ENCODE measurements at places on chromosomes 5 and 9. TPM values are rescaled to one million over a fixed set of nuclear protein-coding genes. Genes with fewer than 3 reads are reported as not detected.

Gene VCP
- 200 TPM for total RNA-seq

Gene CACNA1B
- total RNA-seq = not detected

Gene PCSK5
- 37.3 TPM for total RNA-seq

Gene TAF11L7
- not detected for total RNA-seq

Gene WDR31
- total RNA-seq = 2.6 TPM

Gene ANXA2R
- 2.6 TPM for total RNA-seq

Gene BTNL3
- total RNA-seq = not detected

Gene SPATA9
- total RNA-seq = 0.27 TPM

Gene LRRC26
- not detected for total RNA-seq

Gene FYB1
- total RNA-seq = 7.9 TPM

DNA sequence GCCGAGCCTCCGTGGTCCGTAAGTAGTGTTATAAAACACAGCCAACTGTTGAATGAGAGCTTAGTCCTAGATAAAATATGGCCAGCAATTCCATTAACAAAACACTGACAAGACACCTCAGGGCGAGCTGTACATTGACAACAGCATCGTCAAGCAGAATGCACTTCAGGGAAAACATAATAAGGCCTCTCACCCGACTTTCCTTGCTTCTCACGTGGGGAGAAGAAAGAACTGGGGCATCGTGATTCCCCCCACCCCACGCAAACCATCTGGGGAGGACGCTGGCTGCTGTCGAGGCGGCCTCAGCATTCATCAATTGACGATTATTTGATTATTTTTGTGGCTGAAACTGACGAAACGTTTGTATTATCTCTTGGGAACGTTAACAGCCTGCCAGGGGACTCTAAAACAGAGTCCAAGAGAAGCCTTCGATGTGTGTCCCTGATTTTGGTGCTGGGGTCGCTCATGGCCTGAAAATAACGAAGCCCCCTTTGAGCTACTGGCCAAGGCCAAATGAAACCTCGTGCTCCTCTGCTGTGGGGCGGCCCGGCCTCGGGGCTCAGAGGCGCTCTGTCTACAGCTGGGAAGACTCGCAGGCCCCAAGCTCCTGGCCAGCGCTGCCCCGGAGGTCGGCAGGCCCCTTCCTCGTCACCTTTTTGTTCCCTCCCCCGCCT is 464 bp downstream of the GDF9 start:
- peak; percentile 61 for ATAC-seq

DNA sequence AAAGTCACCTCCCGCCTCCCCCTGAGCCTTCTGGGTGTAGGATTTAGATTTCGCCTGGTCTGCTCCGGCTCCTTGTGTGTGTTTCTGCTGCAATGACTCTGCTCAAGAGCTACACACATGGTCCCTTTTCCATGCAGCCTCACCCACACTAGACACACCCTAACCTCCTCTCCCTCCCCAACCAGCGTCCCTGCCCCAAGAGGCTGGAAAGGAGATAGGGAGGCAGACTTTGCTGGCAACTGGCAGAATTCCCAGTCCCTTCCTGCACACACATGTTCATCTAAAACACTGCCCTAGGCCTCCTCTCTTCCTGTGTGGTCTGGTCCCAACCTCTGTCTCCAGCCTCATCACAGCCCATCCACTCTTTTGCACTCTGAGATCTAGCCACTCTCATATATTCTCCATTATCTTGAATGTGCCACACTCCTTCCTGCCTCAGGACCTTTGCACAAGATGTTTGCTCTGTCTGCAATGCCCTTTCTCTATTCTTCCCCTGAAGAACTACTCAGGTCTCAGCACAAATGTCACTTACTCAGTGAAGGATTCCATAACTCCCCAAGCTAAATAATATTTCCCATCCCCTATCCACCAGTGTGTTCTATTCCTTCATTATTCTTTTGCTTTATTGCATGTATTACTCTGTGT is 253.8 kb downstream of the CDK5RAP2 start:
- ATAC-seq = no peak

GRCh38 chr5:12876541-12877298 is 972.5 kb upstream of the CTNND2 start:
- ATAC-seq = peak; percentile 13

- ATAC-seq = peak; percentile 50
Measured at GRCh38 chr5:33824516-33825195, 67.1 kb downstream of the ADAMTS12 start.

DNA sequence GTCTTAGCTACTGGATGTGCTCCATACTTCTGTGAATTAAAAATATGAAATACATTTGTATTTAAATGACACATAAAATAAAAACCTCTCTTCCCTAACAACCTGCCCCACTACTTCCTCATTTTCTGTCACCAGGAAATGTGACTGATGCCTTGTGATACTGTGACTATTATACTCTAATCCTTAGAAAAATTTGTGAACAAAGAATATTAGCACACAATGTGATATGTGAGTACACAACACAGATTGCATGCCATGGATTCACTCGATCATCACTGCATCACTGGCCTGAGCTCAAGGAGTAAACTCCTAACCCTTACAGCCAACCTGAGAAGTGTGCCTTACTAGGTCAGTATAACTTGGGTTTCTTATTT is 281.0 kb downstream of the EFNA5 start:
- no peak for ATAC-seq

DNA sequence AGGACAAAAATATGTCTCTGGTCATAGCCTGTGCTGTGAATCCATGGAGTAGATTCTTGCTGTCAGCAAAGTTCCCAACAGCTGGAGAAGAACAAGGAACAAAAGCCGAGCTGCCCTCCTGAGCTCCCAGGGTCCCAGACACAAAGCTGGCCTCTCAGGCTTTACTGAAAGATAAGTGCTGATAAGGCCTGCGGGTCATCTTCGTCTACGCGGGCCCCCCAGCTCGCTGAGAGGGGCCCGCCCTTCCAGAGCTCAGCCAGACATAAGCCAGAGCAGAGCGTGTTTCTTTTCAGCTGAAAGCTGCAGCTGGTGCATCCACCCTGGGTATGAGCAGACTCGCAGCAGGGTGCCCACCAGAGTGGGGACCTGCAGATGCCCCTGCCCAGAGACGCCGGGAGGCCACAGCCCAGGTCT is 84.7 kb downstream of the HSD17B3 start:
- no peak for ATAC-seq

GRCh38 chr9:95343725-95344287 is 26.3 kb upstream of the FANCC start:
- ATAC-seq = no peak

- ATAC-seq = no peak
Measured at GRCh38 chr9:6590772-6591384, 54.7 kb downstream of the GLDC start.

DNA sequence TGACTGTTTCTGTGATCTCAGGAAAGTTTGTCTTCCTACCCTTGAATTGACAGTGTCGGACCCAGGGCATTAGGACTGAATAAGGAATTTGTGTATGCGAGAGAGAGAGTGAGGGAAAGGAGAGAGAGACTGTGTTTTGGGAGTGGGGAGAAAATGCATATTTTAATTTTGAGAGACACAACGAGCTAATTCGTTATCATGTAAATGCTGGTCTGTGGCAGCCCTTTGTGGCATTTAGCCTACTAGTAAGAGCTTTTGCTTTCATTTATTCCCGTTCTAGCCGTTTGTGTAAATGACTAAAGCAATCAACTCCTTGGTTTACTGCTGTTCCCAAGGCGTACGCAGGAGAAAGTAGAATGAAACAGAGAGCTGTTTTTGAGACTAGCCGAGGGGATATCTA is 79.8 kb upstream of the MAMDC2 start:
- no peak for ATAC-seq

- peak; percentile 17 for ATAC-seq
Measured at GRCh38 chr9:135701067-135701958, 672 bp upstream of the KCNT1 start.

GRCh38 chr9:13608451-13608850 is 329.0 kb upstream of the MPDZ start:
- no peak for ATAC-seq

GRCh38 chr5:10630126-10630525 is 66.3 kb downstream of the ANKRD33B start:
- ATAC-seq = no peak

- ATAC-seq = peak; percentile 77
Measured at GRCh38 chr9:2570615-2571479, 50.7 kb upstream of the VLDLR start.

GRCh38 chr9:123457583-123457982 is 101.6 kb downstream of the CRB2 start:
- no peak for ATAC-seq

DNA sequence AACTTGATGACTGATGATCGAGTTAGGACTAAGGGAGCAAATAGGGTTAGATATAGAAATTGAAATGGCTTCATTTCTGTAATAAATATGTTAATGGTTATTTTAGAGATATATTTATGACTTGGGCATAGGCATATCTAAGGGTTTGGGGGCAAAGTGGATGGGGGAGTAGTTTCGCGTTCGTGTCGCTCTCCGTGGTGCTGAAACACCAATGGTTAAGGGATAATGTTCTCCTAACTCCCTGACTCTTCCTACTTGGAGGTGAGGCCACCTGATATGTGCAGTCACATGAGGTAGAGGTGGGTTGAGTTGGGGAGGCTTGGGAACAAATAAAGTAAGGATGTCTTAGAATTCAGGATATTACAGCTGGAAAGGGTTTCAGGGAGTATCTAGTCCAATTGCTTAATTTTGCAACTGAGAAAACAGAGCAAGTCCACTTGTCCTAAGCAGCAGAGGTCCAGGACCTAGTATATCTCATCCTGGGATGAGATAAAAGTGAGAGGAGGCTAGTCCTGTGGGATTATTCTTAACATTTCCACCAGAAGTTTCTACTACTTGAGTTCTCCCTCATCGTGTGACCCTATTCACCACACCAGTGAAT is 44.0 kb upstream of the MAP1B start:
- ATAC-seq = no peak

DNA sequence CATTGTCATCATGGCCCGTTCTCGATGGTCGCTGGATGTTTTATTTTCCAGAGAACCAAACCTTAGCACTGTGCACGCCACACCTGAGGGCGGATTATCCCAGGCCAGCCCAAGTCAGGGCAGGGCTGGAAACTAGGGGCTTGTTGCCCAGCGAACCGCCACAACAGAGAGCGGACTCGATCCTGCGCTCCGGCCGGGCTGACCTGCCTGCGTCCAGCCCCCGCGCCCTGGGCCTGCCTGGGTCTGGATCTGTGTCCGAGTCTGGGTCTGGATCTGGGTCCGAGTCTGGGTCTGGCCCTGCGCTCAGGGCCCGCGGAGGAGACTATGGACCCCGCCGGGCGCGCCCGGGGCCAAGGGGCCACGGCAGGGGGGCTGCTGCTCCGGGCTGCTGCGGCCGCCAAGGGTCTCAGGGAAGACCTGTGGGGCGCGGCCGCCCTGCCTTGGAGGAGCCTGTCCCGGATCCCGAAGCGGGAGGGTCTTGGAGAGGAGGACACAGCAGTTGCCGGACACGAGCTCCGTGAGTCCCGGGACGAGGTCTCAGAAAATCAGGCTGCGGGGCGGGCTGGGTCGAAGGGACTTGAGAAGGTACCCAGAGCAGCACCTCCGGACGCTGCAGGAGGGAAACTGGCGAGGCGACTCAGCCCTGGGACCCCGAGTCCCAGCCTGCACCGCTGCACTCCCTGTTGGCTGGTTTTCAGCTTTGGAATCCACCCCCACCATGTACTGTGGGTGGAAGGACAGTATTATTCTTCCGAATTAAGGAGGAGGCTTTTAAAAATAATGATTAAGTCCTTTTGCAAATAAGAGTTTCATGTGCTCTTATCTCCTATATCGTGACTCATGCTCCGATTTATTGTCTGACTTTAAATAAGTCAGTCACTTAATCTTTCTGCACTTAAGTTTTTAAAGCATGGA is at the start of gene ANKDD1B:
Gene ANKDD1B, plus strand, starts transcription at position 143 of the 915 bp plus-strand sequence. Its CDS starts 182 bp downstream, at position 325.
- peak; percentile 39 for ATAC-seq

GRCh38 chr5:62794456-62794855 is 215.8 kb downstream of the LRRC70 start:
- ATAC-seq = no peak

- ATAC-seq = no peak
Measured at GRCh38 chr5:82151662-82152061, 126.5 kb downstream of the RPS23 start.

GRCh38 chr9:133876836-133877235 is 115.3 kb downstream of the VAV2 start:
- no peak for ATAC-seq

DNA sequence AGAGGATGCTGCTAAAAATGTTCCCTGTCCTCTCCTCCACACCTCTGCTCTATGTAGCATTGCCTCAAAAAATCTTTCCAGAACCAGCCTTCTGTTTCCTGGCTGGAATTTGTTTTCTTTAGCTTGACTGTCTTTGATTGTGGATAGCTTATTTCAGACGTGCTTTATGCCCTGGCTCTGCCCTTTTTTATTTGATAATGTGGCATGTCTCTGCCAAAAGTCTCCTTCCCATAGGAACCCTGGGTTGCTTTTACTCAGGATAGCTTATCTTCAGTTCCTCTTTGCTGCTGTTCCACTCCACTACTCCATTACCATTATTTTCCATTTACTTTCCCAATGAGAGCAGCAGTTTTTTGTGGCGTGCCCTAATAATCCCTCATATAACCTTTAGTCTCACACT is 885 bp upstream of the TMEM252 start:
- no peak for ATAC-seq

- ATAC-seq = no peak
Measured at GRCh38 chr5:157487358-157487757, 27.3 kb downstream of the NIPAL4 start.

- peak; percentile 41 for ATAC-seq
Measured at GRCh38 chr9:38032266-38033110, 36.5 kb downstream of the SHB start.

- no peak for ATAC-seq
Measured at GRCh38 chr5:181044093-181044599, 4.1 kb downstream of the BTNL9 start.

DNA sequence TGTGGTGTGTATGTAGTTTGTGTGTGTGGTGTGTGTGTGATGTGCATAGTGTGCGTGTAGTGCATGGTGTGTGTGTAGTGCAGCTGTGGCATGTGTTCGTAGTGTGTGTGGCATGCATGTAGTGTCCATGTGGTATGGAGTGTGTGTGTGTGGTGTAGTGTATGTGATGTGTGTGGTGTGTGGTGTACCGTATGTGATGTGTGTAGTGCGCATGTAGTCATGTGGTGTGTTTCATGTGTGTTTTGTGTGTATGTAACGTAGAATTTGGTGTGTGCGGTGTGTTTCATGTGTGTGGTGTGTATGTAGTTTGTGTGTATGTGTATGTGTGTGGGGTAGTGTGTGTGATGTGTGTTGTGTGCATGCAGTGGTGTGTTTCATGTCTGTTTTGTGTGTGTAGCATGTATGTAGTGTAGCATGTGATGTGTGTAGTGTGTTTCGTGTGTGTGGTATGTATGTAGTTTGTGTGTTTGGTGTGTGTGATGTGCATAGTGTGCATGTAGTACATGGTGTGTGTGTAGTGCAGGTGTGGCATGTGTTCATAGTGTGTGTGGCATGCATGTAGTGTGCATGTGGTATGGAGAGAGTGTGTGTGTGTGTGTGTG is 40.7 kb downstream of the SYK start:
- no peak for ATAC-seq

DNA sequence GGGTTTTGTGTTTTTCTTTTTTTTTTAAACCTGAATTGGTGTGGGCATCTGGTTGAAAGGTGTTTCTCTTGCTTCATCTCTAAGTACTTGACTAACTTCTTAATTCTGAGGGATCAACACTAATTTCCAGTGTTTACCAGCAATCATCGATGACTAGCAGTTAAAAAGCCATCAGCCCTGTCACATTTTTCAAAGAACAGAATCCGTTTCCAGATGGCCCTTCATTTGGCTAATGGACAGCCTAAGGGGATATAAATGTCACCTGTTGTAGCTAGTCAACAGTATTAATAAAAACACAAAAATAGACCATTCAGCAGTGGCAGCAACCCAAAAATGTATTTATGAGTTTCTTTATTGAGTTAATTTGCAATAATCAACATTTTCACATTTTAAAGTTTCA is 1076.5 kb downstream of the MAT2B start:
- no peak for ATAC-seq

- peak; percentile 89 for ATAC-seq
Measured at GRCh38 chr9:120966013-120966369, 39.4 kb upstream of the TRAF1 start.

Measured in gastroesophageal sphincter (tissue), 4 donors.